ENCODE measurements at places on chromosomes 5 and 9.

DNA sequence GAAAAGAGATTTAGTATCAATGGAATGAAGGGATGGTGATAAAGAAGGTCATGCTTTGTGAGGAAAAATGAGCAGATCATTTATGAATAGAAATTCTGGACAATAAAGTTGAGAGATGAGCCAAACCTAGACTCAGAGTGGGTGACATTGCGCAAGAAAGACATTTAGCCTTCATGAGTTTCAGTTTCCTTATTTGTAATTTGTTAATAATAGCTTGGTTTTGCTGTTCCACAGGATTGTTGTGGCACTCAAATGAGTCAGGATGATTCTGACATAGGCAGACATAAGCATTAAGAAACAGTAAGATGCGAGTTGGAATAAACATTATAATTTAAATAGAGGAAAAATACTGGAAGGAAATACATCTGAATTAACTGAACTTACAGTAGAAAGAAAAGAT, 34.8 kb downstream of the ITGA2 start:
- no peak for DNase-seq

DNA sequence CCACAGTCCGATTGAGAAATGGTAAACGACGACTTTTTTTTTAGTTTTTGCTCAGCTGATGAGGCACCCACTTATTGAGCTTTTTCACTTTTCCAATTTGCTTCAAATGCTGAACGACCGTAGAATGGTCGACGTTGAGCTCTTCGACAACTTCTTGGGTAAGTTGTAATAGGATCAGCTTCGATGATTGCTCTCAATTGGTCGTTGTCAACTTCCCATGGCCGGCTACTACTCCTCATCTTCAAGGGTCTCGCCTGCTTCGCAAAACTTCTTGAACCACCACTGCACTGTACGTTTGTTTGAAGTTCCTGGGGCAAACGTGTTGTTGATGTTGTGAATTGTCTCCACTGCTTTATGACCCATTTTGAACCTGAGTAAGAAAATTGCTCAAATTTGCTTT, 35.7 kb downstream of the NSD1 start:
- DNase-seq, result no peak

- DNase-seq, result no peak
These were observed 416.8 kb downstream of the TMEM38B start for GRCh38 chr9:106111039-106111730.

DNA sequence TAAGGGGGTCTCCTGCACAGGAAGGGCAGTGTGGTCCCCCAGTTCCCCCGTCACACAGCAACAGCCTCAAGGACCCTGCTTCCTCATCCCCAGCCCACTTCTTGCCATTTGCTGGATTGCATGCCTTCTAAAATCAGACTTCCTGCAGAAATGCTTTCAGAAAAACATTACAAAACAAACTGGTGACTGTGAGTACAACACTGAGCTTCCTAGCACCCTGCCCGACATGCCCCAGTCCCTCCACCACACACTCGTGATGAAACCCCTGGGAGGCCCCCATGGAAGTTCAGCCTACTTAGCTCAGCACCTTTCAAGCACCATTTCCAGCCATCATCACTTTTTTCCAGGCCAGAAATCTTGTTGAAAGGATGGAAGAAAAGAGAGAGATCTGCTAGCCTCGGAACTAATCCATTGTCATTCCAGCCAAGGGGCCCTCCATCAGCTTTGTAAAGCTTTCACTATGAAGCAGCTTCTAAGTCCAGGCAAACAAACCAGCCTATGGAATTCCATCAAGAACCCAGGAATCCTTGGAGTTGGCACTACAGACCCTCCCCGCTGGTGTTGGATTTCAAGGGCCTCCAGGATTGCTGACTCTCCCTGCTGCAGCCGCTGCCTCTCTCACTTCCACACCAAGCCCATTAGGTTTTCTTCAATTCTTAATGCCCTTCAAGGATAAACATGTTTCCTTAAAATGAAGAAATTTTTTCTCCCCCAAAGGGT, 114.6 kb downstream of the C5orf15 start:
- peak; percentile 43 for DNase-seq

DNA sequence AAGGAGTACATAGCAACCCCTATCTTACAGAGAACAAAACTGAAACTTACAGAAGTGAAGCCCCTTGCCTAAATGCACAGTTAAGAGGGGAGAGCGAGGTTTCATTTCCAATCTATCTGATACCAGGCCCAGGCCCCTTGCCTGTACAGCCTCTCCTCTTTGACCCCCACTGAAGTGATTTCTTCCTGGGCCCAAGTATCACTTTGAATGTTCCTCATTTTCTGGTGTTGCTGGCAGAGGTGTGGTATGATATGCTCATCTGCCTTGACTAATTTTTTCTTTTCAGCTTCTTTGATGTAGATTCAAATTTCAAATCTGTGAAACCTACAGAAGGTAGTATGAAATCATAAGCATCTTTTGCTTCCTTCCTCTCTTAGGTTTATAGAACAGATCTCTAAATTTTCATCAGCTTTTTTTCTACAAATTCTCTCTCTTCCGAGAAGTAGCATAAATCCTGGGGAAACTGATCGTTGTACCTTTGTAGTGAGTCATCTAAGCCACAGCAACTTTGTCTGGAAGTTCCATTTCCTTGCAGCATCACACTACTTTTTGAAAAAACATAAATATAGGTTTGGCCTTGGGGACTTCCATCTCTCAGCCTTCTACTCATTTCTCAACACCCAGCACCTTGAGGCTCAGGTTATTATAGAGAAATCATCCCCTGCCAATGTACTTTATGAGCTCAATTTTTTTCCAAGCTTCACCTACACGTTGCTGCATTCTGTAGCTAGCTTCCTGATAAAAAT, 402.4 kb upstream of the PTGER4 start:
- no peak for DNase-seq

DNA sequence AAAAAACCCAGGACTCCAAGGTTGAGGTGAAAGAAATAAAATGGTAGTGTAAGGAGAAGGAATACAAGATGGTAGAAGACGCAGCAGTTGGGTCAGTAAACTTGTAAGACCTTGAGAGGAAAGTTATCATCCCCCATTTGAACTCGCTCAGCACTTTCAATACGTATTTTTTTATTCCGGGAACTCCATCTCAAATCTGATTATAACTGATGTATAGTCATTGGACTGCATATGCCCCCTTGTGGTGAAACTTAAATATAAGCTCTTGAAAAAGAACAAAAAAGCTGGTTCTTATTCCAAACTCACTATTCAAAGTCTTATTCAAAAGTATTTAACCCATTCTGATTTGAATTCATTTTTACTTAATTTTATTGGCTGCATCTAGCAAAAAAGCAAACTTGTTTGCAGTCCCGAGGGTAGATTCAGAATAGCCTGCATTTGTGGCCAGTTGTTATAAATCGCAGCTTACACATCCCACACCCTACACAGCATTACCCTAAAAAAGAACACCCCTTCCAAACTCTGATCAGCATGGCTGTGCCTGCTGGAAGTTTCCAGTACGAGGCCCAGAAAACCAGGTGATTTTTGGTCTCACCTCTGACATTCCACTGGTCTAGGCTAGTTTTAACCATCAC, 118.0 kb downstream of the ESM1 start:
- no peak for DNase-seq

DNA sequence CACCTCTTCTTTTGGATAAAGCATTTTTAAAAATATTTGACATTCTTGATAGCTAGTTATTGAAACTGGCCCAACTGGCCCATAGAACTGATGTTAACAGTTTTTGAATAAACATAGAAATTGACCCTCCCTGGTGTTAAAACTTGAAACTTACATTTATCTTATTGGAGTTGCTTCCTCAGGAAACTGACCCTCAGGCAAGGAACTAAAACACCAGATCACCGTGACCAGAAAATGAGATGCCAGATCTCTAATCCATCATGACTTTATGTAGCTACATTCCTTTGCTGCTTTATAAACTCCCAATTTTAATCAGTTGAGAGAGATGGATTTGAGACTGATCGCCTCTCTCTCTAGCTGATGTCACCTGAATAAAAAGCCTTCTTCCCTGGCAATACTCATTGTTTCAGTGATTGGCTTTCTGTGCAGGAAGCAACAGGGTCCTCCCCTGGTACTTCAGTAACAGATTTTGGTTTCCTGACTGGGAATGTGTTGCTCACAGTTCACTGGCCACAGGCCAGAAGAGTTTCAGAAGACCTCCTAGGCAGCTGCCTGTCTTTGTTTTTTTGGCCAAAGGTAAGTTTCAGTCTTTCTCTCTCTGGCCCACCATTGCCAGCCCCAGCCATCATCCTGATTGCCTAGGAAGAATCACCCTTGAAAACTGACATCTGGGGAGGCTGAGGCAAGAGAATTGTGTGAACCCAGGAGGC, 212.4 kb downstream of the DTWD2 start:
- DNase-seq, result no peak

DNA sequence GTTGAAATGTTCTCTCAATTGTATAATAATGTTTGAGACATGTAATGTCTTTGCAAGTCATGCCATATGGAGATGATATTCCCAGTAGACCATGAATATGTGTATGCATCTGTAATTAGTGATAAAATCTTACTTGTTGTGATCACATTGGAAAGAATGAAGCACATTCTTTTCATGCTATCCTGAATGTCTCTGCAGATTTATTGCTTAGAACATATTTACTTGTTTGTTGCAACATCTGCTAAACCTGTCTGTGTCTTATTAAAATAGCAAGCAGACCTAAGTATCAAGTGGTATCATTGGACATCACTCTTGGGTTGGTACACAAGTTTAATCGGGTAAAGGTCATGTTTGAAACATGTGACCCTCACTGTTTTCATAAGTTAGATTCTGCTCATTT, 265.5 kb upstream of the CD180 start:
- DNase-seq, result no peak

GRCh38 chr9:14752271-14752670, 29.7 kb upstream of the CER1 start:
- DNase-seq, result no peak

- no peak for DNase-seq
These were observed 51.2 kb downstream of the PARP8 start for GRCh38 chr5:50717651-50718050.

- DNase-seq, result no peak
These were observed 198.8 kb downstream of the FRMD3 start for GRCh38 chr9:83339435-83339834.

- no peak for DNase-seq
These were observed 4.5 kb downstream of the RCL1 start for GRCh38 chr9:4796988-4797853.

GRCh38 chr5:175027390-175027789, 303.0 kb downstream of the MSX2 start:
- DNase-seq, result no peak

DNA sequence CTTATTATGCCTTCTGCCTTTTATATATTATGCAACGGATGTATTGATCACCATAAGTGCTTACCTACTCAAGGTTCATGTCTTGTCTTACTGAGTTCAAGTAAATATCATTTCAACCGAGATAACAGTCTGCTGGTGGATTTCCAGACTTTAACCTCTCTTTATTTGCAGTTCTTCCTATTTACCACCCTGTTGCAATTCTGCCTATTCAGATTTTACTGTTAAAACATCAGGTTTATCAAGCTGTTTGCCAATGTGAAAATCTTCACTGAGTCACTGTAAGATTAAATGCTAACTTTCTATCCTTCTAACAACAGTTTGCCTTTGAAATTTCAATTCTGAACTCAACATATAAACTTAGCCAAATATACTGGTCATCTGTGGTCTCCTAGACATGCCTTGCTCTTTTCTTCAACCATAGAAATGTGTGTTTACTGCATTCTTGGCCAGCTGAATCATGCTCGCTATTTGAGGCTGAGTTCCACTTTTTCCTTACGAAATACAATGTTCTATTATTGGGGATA, 471.7 kb upstream of the RORB start:
- DNase-seq, result no peak

DNA sequence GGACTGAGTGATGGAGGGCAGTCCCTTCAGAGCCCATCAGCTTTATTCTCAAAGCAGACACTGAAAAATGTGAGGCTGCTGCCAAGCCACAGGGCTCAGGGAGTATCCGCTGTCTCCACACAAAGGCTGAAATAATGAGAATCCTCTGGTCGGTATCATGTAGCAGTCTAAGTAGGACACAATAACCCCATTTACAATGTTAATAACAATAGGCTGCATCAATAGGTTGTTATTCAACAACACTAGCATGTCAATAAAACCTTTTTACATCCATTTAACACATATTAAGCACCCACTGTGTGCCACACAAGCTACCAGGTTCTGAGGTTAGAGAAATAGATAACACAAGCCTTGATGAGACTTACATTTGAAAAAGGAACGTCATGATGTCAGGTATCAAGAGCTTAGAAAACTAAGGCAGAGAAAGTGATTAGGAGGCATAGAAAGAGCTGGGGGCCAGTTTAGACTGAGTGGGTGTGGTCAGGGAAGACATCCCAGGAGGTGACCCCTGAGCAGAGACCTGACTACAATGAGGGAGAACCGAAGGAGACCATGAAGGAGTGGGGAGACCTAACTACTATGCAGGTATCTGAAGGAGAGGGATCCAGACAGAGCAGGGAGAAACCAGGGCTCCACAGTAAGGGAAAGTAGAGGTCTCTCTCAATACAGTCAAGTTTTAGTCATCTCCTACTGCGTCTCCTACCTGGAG, 140.1 kb upstream of the GRIA1 start:
- no peak for DNase-seq

- no peak for DNase-seq
These were observed 24.0 kb downstream of the GALNT10 start for GRCh38 chr5:154214371-154215106.

GRCh38 chr9:122229485-122229837, 704 bp upstream of the LHX6 start:
- no peak for DNase-seq

GRCh38 chr5:17096952-17097695, 120.3 kb upstream of the BASP1 start:
- DNase-seq, result peak; percentile 51
